Activated T-helper 1 cell treated with Interleukin-2 at 50 U/mL for 16 hours (primary cell): ENCODE measurements at places on chromosomes 3 and 15.

- no peak for DNase-seq
Observed at GRCh38 chr15:57138349-57138788, 219.9 kb downstream of the TCF12 start.

GRCh38 chr15:51129535-51130188 lies 35.0 kb upstream of the TNFAIP8L3 start:
- DNase-seq, result no peak

DNA sequence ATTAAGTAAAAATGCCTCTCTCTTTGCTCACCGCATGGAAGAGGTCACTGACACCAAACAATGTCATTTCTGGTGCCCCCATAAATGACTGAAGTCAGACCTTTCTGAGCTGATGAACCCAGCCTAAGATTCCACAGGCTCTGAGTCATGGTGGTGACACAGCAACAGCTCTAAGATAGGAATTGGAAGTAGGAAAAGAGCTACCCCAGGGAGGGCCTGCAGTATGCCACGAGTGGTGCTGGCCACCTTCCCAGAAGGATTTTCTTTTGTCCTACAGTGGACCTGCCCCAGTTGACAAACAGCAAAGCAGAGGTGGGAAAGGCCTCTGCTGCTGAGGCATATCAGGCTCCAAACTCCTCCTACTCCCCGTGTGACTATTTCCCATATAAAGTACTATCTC lies 208.1 kb downstream of the MINAR1 start:
- DNase-seq, result no peak

DNA sequence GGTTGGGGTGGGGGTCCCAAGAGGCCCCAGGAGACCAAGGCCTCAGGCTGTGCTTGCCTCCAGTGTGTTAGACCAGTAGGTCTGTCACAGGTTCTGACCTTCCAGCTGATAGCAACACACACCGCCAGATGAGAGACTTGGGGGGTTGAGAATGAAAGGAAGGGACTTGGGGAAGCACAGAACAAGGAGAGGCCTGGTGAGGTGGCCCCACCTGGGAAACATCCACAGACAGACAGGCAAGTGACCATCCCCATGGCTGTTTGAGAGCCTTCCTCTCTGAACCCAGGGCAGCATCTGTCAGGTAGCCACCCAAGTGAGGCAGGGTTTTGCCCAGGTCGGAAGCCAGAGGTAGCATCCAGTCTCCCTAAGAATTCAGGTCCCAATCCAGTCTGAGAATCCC lies 35.0 kb upstream of the VPS8 start:
- no peak for DNase-seq

DNA sequence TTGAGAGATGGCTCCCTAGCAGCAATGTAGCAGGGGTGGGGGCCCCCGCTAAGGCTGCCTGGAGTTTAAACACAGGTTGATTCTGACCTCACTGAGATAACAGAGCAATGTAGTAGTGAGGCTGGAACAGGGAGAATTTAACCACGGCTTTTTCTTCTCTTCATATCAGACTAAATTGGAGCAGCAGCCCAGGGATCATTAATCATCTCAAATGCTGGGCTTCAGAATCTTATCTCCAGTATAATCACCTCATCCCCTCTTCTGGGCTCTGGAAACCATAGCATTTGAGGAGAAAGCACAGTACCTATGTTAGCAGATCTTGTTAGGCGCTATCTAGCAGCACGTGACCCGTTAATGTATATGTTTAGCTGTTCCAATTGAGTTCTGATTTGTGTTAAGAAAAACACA lies 25.4 kb upstream of the DET1 start:
- no peak for DNase-seq

DNA sequence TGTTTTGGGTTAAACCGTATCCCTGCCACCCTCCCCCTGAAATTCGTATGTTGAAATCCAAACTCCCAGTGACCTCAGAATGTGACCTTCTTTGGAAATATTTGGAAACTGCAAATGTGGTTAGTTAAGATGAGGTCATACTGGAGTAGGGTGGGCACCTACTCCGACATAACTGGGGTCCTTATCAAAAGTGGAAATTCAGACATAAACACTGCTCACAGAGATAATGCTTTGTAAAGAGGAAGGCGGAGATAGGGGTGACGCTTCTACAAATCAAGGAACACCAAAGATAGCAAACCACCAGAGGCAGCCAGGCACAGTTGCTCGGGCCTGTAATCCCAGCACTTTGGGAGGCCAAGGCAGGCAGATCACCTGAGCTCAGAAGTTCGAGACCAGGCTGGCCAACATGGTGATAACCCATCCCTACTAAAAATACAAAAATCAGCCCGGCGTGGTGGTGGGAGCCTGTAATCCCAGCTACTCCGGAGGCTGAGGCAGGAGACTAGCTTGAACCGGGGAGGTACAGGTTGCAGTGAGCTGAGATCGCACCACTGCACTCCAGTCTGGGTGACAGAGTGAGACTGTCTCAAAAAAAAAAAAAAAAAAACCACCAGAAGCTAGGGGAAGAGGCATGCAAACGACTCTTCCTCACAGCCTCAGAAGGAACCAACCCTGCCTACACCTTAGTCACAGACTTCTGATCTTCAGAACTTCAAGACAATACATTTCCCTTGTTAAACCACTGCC lies 51.1 kb upstream of the CHD2 start:
- no peak for DNase-seq

GRCh38 chr3:45020534-45020933 lies 5.6 kb upstream of the CLEC3B start:
- no peak for DNase-seq

DNA sequence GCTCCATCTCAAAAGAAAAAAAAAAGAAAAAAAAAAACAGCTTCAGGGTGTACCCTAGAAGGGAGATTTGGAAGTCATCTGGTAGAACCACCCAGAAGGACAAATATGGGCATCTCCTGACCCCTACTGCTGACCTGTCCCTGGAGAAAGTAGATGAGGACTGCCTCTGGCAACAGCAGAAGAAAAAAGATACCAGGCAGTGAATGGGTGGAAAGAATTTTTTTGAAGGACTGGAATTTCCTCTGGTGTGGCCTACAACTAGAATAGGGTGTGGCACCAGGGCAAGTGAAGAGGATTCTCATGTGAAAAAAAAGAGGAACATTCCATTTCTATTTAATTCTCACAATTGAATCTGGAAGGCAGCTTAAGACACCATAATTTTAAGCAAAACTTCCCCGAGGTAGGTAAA lies 3.1 kb downstream of the ANXA2 start:
- DNase-seq, result no peak

DNA sequence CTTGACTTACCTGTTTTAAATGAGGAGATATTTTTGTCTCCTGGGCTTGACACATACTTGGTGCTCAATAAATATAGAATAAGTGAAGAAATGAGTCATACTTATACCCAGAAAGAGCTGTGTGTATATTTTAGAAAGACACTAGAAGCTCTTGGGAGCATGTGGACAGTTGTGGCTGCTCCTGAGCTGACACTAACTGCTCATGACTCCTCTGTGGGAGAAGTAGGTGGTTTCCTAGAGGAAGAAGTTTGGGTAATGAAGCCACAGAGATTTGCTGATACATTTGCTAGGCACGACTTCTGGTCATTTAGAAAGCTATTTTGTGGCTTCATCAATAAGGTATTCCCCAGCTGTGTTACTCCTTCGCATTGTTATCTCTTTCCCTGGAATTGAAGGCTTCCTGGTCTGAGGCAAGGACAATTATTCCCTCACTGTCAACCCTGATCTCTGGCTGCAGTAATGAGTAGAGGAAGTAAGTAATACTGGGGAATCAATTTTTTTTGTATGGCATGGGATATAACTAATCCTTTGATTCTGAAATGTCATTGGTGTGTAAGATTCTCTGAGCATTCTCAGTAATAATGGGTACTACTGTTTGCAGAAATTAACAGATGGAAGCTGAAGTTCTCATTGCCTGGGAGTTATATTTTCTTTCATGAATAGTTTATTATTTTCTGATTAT lies 79.6 kb upstream of the DCBLD2 start:
- DNase-seq, result no peak

DNA sequence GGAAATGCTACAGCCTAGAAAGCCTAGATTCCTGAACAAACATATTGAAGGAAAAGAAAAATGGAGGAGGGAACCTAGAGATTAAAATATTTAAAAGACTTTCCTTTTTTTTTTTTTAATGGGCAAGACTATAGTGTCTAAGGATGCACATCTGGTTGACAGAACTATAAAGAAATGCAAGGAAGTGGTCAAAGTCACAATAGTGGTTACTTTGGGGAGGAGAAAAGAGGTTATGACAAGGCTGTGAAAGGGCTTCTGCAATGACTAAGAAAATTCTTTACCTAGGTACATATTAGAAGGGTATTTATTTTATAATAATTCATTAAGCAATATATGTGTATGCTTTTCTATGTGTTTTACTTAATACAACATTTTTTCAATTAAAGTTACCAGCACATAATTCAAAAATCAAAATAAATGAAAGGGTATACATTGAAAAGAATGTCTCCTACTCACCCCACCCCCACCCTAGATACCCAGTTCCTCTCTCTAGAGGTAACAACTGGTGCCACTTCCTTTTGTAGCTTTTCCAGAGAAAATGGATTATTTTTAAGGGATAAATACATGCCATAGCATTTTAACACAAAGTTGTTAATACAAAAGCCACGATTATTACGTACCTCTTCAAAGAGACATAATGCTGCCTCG lies 70.1 kb downstream of the HERC1 start:
- no peak for DNase-seq

DNA sequence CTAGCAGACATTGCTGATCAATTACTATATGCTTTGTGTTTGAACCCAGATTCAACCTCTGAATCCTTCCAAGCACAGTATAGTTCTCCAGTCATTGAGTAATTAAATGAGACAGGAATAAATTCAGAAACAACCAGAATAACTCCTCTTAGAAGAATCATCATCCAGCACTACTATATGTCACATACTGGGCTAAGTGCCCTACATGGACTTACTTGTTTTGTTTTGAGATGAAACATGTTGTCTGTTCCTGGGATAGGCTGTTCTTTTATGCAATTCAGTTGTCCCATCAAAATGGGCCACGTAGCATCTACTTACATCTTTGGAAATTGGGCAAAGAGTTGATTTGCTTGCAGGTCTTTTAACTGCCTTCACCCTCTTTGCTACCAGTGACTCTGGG lies 365.5 kb upstream of the SUCLG2 start:
- no peak for DNase-seq

- peak; percentile 16 for DNase-seq
Observed at GRCh38 chr3:97815149-97815917, 6.5 kb upstream of the CRYBG3 start.

DNA sequence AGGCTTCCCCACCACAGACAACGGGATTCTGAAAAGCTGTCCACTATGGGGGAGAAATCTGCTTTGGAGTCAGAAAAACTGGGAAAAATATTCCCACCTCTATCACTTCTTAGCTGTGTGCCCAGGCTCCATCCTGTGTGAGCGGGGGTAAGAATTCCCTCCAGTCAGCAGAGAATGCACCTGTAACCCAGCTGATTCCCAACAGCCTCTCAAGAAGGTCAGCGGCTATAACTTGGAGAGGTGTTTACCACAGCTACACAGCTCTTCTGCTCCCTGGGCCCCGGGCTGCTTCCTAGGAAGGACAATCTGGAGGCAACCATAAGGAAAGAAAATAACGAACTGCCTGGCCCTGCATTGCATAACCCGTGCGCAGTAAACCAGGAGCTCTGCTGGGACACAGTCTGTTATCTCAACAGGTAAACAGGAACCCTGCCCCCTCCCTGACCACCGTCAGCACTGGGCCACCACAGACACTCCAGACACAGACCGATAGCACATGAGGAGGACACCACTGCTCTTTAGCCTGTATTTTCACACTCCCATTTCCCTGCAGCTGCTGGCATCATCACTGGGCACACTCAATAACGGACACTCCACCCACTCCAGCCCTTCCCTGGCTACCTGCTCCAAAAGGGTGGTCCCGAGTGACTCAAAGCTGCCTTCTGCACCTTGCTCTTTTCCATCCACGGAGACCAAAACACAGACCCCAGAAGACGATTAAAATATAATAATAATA lies 2.1 kb downstream of the RAB43 start:
- no peak for DNase-seq

GRCh38 chr3:56633602-56634535 lies 49.2 kb downstream of the TASOR start:
- no peak for DNase-seq

- DNase-seq, result no peak
Observed at GRCh38 chr15:63615935-63616334, 18.7 kb downstream of the FBXL22 start.

DNA sequence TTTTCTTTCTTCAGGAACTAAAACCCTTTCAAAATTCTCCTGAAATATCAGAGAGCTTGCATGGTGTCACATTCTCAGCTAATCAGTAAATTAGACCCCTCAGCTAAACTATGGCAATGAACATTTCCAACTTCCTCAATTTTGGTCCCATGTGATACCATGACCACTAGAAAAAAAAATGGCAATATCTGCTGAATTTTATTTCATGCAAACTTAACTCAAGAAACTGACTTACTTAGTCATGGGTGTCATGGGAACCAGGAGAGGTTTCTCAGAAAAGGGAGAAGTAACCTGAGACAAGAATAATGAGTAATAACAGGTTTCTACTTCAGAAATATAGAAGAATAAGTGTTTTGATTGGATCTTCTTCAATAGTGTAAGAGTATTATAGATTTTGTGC lies 784.6 kb upstream of the ALCAM start:
- no peak for DNase-seq

DNA sequence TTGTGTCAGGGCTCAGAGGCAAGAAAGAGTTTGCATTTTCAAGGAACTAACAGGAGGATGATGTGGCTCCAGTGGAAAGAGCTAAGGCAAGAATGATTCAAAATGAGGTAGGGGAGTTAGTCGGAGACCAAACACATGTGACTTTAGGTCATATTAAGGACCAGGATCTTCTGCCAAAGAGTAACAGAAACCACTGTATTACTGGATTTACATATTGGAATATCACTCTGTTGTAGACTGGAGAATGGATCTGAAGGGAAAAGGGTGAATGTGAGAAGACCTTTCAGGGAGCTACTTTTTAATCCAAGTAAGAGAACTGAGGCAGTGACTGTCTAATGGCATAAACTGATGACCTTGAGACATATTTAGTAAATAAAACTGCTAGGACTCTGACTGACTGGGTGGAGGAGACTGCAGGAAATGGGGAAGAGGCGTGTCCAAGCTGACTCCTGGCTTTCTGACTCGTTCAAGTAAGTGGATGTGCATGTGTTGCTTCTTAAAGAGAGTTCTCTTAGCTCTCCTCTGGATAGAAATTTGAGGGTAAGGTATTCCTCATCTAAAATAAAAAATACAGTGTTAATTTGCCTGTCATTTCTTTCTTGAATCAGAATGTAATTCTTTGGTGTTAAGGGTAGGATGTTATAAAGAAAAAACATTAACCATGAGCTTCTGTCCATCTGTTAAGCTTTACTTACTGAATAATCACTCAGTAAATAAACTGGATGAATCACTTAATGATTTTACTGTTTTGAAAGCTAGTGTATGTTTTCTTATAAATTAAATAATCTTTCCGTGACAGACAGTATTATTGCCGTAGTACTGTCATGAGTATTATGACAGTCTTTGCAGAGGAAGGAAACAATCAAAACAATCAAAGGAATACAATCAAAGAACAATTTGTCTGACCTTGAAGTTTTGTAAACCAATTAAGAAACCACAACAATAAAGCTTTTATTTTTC lies 58.3 kb upstream of the CFAP20DC start:
- no peak for DNase-seq

GRCh38 chr3:122030381-122031122 lies 8.5 kb upstream of the ILDR1 start:
- no peak for DNase-seq

- no peak for DNase-seq
Observed at GRCh38 chr3:80705290-80705689, 937.5 kb upstream of the ROBO1 start.
